Activated CD4-positive, CD25-positive, alpha-beta regulatory T cell treated with anti-CD3 and anti-CD28 coated beads, Interleukin-2, amount 50 U/mL, for 24 hours (primary cell): ENCODE measurements at places on chromosomes 6 and 20.
A peak's percentile ranks its signal among the peaks of the same experiment; 100 is the strongest.

GRCh38 chr20:7285918-7286556 lies 518.6 kb downstream of the BMP2 start:
- no peak for ATAC-seq

DNA sequence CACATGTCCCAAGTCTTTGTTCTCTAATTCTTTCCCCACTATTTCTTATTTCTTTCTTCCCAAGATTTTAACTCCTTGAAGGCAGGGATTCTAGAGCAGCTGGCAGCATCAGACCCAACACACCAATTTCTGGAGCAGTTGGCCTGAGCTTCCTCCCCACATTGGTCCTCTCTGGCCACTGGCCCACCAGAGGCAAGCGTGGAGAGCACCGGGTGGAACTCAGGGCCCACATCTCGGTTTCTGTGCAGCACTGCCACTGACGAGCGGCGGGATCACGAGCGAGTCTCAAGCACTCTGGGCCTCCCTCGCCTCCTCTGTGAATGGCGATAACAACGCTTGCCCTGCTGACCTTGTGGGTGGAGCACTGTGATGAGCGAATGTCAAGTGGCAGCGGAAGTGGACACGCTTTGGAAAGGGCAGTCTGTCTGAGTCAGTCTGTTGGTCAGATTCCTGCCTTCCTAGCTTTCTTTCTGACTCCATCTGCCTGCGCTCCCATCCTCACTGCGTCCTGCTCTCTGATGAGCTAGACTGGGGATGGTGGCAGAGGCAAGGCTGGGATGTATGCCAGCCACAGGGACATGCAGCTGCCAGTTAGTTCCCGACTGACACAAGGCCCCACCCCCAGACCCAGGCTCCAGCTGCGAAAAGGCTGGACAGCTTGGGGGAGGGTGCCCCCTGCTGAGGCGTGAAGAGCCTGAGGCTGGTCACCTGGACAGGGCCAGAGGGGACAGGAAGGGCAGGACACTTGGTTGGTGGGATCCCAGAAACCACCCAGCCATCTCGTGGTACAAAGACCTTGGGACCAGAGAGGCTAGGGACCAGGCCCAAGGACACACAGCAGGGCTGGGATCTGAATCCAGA lies 4.5 kb upstream of the SPDEF start:
- ATAC-seq = no peak

- no peak for ATAC-seq
These were observed 56.2 kb upstream of the TBC1D7 start for GRCh38 chr6:13384506-13384905.

- peak; percentile 63 for ATAC-seq
These were observed 5.0 kb downstream of the BCL2L1 start for GRCh38 chr20:31717478-31718201.

DNA sequence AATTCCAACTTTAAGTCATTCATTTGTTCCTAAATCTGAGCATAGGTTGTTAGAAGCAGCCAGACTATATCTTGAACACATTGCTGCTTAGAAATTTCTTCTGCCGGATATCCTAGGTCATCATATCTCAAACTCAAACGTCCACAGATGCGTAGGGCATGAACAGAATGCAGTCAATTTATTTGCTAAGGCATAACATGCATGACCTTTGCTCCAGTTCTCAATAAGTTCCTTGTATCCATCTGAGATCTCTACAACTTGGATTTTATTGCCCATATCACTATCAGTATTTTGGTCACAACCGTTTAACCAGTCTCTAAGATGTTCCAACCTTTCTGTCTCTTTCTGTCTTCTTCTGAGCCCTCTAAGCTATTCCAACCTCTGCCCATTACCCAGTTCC lies 210.9 kb upstream of the MANEA start:
- ATAC-seq = no peak

DNA sequence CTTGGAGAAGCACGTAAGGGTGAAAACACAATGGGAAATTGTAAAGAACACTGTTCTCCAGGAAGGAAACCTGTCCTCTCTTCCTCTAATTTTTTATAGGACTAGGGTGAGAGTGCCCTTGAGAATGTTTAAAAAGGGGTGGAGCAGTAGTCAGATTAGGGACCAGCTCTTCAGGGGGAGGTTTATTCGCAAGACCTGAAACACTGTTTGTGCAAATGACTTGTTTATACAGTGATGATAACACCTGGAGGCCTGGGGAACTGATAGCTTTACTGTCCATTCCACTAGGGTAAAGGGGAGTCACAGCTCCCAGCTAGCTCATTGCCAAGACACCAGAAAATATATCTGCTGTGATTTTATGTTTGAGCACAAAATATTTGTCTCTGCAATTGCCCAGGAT lies 8.1 kb upstream of the FUT9 start:
- ATAC-seq = no peak

DNA sequence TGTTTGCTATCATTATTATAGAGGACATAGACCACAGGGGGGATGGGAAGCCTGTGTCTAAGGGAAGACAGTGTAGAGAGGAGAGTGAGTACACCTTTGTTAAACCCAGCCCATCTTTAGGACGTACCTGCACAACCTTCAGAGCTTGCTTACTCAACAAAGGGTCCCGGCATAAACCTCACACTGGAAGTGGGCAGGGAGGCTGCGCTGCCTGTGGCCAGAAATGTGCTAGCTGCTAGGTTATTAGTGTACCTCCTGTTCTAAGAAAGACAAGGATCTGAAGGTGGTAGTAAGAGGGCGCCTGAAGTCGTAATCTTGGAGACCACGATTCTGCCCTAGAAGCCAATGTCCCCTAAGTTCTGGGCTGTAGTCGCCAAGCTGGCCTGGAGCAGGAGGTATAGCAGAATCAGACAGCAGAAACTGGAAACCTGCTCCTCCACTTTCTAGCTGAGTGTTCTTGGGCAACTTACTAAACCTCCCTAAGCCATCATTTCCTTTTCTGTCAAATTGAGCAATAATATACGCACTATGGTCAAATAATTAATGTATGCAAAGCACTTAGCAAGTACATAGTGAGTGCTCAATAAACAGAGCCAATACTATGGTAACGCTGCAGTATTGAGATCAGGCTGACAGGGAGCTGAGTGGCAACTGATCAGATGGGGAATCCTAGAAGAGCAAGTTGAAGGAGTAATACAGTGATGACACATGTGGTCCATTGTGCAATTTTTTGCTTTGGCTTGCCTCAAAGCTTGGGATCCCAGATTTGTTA lies 16.8 kb upstream of the AKIRIN2 start:
- peak; percentile 73 for ATAC-seq

DNA sequence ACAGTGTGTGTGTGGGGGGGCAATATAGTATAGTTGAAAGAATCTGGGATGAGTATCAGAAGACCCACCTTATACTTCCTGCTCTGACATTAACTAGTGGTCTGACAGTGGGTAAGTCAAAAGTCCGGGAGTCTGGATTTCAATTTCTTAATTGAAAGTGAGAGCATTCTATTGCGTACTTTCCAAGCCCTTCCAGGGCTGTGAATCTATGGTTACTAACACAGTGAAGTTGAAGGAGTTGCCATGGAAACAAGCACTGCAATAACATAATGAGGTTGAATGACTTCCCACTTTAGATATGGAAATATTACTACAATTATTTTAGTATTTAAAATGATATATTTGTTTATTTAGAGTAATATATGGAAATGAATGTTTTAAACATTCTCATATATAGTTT lies 80.2 kb downstream of the MLIP start:
- no peak for ATAC-seq

DNA sequence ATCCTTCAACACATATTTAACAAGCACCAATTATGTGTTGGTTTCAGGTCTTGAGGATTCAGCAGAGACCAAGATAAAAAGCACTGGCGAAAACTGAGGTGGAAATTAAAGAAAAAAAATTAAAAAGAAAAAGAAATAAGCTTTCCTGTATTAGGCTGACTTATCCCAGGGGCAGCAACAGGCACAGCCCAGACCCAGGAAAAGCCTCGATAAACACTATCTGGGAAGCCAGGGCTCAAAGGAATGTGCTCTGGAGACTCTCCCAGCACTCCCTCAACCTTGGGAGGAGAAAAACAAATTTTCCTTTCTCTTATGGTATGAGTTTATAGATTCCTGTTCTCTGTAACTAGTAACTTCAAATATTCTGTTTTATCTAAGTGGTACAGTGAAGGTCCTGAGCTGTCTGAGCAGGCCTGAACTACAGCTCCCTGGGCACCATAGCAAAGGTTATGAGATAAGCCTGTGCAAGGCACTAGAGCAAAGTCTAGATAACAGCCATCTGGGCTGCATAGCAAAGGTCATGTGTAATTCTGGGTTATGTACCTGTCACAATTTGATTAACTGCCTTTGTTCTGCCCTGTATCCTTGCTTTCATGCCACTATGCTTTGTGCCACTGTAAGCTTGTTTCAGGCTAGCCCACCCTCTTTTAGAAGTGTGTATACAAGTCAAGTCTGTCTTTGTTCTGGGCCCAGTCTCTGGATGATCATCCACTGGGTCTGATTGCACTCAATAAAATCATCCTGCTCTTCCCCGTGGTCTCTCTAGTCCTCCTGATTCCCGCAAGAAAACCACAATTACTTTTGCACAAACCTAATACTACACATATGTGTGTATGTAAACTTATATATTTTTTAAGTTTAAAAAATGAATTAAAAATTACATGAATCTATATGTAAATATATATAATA lies 54.0 kb downstream of the IL22RA2 start:
- ATAC-seq = no peak

DNA sequence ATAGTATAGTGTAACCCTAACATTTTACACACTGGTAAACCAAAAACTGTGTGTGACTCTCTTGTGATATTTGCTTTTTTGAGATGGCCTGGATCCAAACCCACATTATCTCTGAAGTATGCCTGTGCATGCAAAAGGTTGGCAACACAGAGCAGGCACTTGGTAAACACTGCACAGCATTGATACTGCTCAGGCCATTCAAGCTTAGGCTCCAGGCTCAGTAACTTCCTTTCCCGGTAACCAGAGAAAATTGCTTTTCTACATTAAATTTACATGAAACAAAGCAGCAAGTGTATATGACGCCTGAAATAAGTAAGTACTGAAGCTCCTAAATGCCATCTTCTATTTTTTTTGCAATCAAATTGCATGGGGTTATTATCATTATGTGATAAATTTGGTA lies 205.7 kb downstream of the EPM2A start:
- no peak for ATAC-seq

DNA sequence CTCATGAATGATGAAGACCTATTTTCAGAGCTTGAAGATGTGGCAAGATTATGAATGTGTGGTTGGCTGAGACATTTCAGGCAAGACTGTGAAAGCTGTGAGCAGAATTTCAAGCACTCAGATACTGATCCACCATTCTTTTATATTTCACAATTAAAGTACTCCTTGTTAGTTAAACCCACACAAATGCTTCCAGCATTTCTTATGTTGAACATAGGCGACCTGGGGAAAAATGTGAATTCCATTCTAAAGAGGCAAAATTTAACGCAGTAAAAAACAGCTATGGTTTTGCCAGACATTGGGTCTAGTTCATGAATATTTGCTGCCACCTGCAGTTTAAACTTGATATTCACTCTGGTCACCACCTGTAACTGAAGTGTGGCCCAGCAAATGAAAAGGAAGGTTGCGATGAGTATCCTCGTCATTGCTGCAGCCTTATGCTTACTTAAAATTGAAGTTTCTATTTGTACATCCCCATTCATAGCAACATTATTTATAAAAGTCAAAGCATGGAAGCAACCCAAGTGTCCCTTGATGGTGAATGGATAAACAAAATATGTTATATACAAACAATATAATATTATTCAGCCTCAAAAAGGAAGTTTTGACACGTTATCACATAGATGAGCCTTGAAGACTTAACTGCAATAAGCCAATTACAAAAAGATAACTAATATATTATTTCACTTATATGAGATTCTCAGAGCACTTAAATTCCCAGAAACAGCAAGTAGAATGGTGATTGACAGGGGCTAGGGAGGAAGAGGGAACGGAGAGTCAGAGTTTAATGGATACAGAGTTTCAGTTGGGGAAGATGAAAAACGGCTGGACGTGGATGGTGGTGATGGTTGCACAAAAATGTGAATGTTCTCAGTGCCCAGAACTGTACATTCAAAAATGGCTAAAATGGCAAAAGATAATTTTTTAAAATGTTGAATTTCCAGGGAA lies 32.4 kb upstream of the FAM184A start:
- ATAC-seq = peak; percentile 81

DNA sequence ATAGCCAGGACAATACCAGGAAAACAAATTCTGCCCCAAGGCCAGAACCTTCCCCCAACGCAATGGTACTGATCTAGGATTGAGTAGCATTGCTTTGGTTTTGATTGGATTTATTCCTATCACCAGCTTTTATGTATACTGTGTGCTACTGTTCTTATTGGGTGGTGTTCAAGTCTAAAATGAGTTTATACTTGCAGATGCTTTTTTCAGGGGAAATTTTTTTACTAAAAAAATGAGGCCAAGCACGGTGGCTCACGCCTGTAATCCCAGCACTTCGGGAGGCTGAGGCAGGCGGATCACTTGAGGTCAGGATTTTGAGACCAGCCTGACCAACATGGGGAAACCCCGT lies 116.8 kb downstream of the ZMYND8 start:
- no peak for ATAC-seq

- ATAC-seq = no peak
These were observed 668 bp upstream of the RPP40 start for GRCh38 chr6:5004373-5005037.

- ATAC-seq = peak; percentile 39
These were observed 111.2 kb downstream of the TRERF1 start for GRCh38 chr6:42340511-42340910.

- ATAC-seq = no peak
These were observed 34.7 kb upstream of the ADGRF4 start for GRCh38 chr6:47663462-47664216.

DNA sequence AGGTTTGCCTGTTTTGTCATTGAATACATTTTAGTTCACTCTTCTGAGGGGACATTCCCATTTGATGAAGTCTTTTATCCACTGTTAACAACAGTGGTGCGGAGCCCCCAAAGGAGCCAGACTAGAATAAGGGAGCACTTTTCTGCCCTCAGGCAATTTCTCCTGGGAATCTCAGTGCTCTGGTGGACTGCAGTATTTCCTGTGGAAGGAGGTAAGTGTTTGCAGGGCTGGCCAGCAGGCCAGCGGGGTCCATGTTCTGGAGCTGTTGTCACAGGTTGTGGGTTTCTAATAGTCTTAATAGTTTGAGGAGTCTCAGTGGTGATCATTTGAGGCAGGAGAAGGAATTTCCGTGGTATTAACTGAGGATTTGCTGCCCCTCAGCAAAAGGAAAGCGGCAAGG lies 83.5 kb downstream of the ASXL1 start:
- no peak for ATAC-seq

DNA sequence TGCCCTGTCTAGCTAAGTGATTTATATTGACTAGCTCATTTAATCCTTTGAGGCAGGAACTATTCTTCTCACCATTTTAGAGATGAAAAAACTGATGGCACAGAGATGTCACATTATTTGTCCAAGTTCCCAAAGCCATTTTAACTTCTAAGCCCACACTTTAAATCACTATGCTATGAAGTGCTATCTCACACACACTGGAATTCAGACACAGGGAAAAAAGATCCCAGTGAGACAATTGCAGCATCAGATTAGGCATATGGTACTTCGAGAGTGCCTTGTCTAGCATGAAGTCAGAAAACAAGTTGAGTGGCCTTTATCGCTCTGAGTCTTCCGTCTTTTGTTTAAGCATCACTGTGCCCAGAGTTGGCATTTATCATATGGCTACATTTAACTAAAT lies 54.1 kb upstream of the PDE7B start:
- no peak for ATAC-seq

- ATAC-seq = no peak
These were observed 15.6 kb upstream of the MATN4 start for GRCh38 chr20:45323731-45324130.
